Subcutaneous preadipocyte (primary cell): ENCODE measurements at places on chromosomes 7 and 10. TPM values are rescaled to one million over a fixed set of nuclear protein-coding genes. Genes with fewer than 3 reads are reported as not detected.

EIF5AL1 gene
- 0.98 and 2.2 TPM in 2 replicates for total RNA-seq

IDI2 gene
- total RNA-seq = under 0.01 TPM in 1 of 2 replicates, not detected in the other

CHST15 gene
- total RNA-seq = 3.3 and 10.7 TPM in 2 replicates

CCDC172 gene
- total RNA-seq = not detected in 2 replicates

ADCY1 gene
- total RNA-seq = 1.1 and 2.7 TPM in 2 replicates
